ENCODE measurements at places on chromosomes 1 and 21.

DNA sequence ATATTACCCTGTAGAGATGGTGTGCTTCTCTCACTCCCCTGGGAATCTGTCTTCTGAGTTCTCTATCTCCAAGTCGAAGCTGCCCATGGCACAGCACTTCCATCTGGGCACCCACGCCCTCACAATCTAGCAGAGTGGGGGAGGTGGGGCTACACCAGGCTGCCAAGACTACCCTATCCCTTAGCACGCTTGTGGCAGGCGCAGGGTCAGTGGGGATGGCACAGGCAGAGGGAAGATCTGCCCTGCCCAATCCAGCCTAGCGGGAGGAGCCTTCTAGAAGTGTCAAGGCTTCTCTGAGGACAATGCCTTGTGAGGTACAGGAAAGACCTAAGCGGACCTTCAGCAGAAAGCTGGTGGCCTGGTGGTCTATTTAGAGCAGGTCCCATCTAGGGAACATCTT is 49.1 kb downstream of the DMAP1 start:
- no peak for DNase-seq

GRCh38 chr1:108780937-108781574 is 34.6 kb downstream of the STXBP3 start:
- DNase-seq: no peak

- DNase-seq: no peak
Measured at GRCh38 chr1:234861024-234861620, 251.1 kb upstream of the IRF2BP2 start.

GRCh38 chr1:9183898-9184297 is 50.7 kb upstream of the H6PD start:
- DNase-seq: no peak

DNA sequence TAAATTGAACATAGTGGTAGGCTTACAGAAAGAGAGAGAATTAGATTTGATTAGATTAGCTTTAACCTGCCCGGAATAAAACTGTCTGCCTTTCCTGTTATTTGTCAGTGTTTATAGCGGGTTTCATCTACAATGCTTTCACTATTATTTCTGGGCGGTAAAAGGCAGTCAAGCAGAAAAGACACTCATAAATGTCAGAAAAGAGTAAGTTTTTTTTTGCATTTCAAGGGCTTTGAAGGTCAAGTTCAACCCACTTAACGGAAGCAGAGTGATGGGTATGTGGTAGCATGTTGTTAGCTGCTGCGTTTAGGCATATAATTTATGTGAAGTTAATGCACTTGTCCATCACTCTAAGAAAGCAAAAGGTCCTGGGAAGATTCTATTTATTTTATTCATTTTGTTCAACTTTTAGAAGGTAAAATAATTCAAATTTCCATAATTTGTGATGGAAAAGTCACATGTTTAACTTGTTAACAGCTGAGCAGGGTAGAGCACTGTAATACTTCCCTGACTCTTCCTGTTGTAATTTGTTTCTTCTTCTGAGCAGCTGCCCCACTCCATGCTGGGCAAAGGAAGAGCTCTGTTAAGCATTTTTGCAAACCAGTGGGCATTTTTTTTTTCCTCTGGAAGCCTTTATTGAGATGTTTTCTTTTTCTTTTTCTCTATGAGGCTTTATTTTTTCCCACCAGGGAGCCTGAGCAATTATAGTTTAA is 220.1 kb downstream of the ST6GALNAC3 start:
- DNase-seq: no peak
